ENCODE measurements at places on chromosomes 11 and 22. TPM values are rescaled to one million over a fixed set of nuclear protein-coding genes. Genes with fewer than 3 reads are reported as not detected.

CADM1 gene
- total RNA-seq, result 12.3 TPM

GLYAT gene
- total RNA-seq, result not detected

RHBDD3 gene
- 16.2 TPM for total RNA-seq

KCNK4 gene
- not detected for total RNA-seq

NLRP6 gene
- 0.23 TPM for total RNA-seq

- ATAC-seq, result no peak
These were observed 225.0 kb upstream of the UBASH3B start for GRCh38 chr11:122430490-122430889.

GRCh38 chr22:45960477-45961386 is 16.2 kb downstream of the WNT7B start:
- no peak for ATAC-seq

- ATAC-seq, result no peak
These were observed 129.6 kb downstream of the BARX2 start for GRCh38 chr11:129505266-129505665.

- ATAC-seq, result no peak
These were observed at the start of gene SAA2 for GRCh38 chr11:18248561-18248960. Gene SAA2, minus strand, starts transcription at chr11:18248668. Its CDS starts 657 bp downstream, at chr11:18248011.

- peak; percentile 20 for ATAC-seq
These were observed 3.6 kb downstream of the PLA2G6 start for GRCh38 chr22:38177926-38178604.

GRCh38 chr11:49499117-49499516 is 290.7 kb upstream of the FOLH1 start:
- no peak for ATAC-seq

Data from gastroesophageal sphincter (tissue), 4 donors.